ENCODE measurements at places on chromosomes 12 and 14.

DNA sequence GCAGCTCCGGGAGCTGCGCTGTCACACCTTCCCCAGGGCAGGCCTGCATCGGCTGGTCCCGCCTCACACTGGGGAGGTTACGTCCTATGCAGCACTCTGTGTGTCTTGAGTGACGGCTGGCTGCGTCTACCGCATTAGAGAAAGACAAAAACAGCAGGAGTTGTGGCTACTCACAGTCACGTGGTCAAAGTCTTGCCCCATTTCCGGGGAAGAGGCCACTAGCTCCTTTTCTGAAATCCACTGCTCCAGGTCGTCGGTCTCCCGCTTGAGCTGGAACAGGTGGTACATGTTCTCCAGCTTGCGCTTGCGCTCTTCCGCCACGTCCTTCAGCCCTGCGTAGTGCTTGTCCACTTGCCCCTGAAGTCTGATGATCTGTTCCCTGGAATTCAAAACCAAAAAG, 68.8 kb downstream of the PLEKHG3 start:
- no peak for DNase-seq

GRCh38 chr12:124722878-124723277, 140.8 kb downstream of the SCARB1 start:
- DNase-seq, result no peak

- DNase-seq, result no peak
Observed at GRCh38 chr12:123621619-123622530, 11.6 kb downstream of the EIF2B1 start.

- DNase-seq, result peak; percentile 18
Observed at GRCh38 chr12:66662729-66663128, 16.1 kb downstream of the GRIP1 start.

DNA sequence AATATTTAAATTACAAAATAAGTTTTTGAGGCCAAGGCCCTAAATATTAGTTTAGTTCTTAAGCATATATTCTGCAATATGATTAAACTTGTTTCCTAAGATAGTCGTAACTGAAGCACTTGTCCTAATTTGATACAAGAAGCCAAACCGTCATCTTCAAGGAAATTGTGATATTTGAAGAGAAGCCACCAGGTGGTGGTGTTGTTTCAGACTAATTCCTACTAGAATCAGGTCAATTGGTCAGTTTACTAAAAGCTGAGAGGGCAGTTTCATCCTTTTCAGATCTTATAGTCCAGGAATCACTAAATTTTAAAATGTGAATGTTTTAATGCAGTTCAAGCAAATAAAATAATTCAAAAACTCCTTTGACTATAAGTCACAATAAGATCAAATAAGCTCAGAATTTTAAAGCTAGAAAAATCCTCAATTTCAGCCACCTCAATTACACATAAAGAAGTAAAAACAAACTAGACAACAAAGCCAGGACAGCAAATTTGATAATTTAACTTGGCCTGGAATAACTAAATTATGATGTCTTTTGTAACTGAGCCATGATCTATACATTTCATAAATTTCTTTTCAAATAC, 7.1 kb upstream of the ARL1 start:
- peak; percentile 54 for DNase-seq

DNA sequence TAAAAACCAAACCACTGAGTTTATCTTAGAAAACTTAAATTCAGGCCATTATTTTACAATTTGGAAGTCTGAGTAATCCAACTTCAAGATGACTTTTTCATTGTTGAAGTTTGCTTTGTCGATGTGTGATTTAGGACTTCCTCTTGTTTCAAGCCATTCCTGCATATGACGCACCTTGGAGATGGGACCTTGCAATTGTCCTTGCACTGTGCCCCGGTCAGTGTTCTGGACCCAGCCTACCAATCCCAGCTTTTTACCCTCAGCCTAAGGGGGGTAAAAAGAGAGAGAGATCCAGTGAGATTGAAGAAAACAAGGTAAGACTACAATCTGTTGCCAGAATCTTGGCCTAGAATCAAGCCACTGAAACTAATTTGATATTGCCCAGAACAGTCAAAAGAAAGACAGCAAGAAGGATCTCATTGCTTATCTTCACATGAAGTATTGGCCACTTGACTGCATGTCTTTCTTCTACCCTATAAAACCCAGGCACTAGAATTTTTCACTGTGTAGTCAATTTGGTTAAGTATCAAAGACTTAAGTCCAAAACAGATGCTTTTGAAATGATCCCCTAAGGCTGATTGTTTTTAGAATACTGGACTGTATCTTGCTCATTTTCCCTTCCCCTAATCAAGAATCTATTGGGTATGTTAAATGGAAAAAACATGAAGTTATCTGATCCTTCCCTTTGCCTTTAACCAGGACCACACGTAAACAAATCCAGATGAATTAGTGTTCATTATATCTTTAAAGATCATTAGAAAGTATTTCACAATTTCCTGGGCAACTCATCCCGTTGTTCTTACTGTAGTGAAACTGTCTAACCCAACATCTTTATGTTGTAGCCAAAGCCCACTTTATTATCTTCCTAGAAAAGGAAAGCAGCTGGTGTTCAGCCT, 2.4 kb upstream of the MLH3 start:
- no peak for DNase-seq

DNA sequence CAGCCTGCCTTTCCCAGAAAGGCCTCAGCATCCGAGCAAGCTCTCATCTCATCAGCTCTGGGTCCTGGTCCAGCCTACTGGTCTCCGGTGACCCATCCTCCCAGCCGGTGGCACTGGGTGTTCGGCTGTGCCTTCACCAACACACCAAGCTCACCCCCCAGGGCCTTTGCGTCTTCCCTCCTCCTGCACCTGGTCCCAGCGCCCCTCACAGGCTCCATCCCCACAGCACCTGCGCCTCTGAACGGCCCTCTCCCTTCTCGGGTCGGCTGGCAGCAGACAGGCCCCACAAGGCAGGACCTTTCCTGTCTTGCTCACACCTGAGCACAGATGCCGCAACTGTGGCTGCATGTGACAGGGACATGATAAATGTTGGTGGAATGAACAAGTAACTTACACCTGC, 13.1 kb downstream of the P2RX2 start:
- DNase-seq, result no peak

- no peak for DNase-seq
Observed at GRCh38 chr12:117005417-117006046, 93.7 kb downstream of the TESC start.

GRCh38 chr14:104328607-104329006, 190.2 kb downstream of the KIF26A start:
- no peak for DNase-seq

DNA sequence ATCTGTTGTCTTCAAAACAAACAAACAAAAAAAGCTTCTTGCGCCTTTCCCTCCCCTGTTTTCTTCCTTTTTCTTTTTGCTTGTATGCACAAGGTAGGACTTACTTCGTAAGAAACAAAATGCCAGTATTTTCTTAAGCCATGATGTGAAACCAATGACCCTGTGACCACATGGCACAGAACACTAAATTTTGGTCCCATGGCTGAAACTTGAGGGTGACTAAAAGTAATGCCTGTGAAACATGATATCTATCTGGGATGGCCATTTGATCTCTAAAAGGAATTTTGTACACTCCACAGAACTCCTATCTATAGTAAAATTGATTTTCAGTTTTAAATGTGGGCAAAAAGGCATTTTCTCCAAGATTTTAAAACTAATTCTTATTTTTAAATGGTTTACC, 63.6 kb downstream of the PAPOLA start:
- DNase-seq, result peak; percentile 9

GRCh38 chr14:32728976-32729375, 209.7 kb upstream of the NPAS3 start:
- DNase-seq, result no peak

DNA sequence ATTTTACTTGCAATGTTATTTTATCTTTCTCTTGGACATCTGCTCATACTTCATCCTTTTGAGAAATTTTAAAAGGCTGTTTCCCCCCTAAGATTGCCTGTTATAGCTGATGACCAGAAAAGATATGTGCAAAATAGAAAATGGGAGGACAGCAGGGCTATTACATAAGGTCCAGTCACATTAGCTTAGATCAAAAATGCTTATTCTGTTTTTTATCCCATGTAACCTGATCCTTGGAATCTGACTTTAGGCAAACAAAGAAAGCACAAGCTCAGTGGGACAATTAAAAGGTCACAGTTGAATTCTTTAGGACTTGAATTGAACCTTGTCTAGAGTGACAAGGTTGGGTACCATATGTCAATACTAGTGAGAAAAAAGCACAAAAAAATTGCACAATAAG, 65.1 kb upstream of the TRHDE start:
- no peak for DNase-seq

DNA sequence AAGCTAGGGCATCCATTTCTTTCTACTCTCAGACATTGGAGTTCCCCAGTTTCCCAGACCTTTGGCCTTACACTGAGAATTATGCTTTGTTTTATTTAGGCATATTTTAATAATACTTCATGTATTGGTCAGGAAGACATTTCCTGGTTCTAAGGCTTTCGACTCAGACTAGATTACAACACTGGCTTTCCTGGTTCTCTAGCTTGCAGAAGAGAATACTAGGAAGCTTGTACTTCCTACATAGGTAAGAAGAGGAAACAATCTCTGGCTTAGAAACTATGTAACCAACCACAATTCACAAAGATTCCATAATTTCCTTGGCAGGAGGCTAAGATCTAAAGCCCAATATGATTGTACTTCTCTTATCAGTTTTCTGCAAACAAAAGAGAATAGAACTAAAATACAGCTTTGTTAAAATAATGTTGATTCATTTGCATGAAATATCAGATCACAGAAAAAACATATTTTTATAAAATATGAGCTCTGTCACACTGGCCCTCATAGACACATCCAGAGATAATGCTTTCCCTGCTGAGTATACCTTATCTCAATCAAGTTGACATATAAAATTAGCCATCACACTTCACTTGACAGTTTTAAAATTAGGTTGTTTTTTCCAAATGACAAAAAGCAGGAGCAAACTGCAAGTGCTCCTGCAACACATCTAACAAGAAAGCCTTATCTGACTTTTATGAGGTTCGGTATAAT, 30.5 kb downstream of the CLEC2D start:
- no peak for DNase-seq
